ENCODE measurements at places on chromosomes 11 and 22. TPM values are rescaled to one million over a fixed set of nuclear protein-coding genes. Genes with fewer than 3 reads are reported as not detected.

Gene SLC3A2
- total RNA-seq: 78.4 TPM

Gene FAM180B
- total RNA-seq: not detected

Gene SYT7
- 18.8 TPM for total RNA-seq

Gene LRRC74B
- total RNA-seq: not detected

Gene SPDYC
- total RNA-seq: not detected

Gene SLC25A22
- 4.5 TPM for total RNA-seq

Gene TYR
- not detected for total RNA-seq

Gene VSIG10L2
- not detected for total RNA-seq

Gene GRAP2
- total RNA-seq: 0.42 TPM

GRCh38 chr11:404551-405264 lies 10.1 kb downstream of the SIGIRR start:
- no peak for DNase-seq

DNA sequence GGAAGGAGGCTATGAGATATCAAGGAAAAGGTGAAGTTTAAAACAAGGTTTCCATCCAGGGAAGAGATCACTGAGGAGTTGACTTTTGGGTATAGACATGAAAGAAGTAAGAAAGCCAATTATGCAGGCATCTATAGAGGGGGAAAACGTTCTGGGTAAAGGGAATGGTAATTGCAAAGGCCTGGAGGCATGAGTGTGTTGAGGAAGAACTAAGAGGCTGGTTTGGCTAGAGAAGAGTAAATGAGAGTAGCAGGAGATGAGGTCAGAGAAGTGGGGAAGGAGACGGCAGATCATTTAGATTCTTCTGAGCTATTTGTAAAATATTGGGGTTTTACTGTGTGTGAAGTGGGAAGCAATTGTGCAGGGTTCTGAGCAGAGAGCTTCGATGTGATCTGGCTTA lies 7.6 kb downstream of the ENDOD1 start:
- no peak for DNase-seq

DNA sequence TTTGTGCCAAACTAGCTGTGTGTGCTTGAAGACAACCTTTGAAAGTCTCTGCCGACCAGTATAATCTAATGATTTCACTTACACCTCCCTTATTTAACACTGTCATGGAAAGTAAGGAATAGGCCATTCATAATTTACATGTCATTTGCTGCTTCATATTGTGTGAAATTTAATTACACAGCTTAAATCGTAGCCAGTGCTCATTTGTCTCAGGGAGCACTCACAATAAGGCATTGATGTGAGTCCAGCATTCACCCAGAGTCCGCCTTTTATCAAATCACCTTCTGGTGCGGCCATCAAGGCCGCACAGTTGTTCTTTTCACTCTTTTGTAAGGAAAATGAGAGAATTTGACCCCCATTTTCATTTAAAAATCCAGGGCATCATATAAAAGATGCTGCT lies 46.9 kb downstream of the PAX6 start:
- DNase-seq: no peak

DNA sequence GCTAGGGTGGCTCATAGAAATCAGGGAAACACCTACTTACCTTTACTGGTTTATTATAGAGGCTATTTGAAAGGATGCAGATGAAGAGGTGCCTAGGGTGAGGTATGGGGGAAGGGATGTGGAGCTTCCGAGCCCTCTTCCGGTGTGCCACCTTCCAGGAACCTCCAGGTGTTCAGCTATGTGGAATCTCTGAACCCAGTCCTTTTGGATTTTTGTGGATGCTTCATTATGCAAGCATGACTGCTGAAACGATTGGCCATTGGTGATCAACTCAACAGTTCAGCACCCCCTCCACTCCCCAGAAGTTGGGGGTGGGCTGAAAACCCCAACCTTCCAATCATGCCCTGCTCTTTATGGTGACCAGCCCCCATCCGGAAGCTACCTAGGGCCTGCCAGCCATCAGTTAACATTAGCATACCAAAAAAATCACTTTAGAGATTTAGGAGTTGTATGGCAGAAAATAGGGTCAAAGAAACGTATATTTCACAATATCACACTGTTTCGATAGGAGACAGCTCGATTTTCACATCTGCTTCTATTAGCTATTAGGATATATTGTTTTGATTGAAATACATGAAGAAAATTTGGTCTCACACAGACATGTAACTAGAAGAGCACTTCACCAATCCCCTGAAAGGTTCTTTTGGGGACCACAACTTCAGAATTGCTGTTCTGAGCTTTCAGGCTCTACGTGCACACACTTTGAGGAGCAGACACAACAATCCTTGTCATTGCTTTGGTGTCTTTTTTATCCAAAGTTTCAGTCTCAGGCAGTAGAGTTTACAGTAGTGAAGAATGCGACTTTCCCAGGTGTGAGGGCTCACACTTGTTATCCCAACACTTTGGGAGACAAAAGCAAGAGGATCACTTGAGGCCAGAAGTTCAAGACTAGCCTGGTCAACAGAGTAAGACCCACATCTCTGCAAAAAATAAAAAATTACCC lies 3.3 kb upstream of the POLR2G start:
- DNase-seq: no peak

- no peak for DNase-seq
These were observed 50.6 kb upstream of the MN1 start for GRCh38 chr22:27851974-27852746.

DNA sequence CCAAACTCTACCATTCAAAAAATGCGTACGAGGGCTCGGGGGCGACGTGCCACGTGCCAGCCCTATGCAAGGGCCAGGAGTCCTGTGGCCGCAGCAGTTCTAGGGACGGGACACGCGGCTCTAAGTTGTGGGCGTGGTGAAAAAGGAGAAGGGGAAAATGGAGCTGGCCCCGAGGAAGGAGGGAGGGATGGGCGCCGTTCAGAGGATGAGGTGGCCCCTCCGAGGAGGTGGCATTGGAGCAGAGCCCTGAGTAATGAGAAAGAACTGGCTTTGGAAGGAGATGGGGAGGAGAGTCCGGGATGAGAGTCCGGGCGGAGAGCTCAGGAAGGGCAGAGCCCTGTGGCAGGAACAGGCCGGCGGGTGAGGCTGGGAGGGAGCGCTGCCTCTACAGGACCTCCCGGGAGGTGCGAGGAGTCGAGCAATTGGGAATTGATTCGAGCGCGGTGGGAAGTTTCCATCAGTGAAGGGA lies 21.0 kb downstream of the OTUB1 start:
- DNase-seq: no peak

DNA sequence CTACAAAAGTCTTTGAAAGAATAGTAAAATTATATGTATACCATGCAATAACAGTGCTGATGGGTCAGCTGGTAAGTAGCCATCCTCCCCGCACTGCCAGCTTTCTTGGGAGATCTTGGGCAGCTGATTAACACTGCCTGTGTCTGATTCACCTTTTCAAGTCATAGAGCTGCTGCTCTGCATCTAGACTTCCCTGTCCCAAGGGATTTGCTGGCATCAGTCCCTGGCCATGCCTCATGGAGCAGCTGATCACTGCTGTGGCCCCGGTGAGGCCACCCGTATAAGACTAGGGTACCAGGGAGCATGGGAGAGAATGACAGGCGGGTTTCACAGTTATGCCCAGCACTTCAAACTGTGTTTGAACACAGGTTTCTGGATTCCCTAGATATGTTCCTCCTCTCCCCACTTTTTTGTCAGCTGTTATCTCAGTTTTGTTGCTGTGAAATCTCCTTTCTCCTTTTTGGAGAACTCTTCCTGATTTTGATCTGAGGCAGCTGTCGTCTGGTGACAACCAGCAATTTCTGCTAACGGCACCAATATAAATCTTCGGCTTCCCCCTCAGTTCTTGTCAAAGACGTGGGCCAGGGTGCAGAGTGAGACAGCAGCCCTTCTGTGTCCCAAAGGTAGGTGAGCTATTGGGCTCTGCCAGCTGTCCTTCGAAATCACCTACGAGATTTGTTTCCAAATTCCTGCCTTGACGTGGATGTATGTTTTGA lies 438.9 kb downstream of the NTM start:
- no peak for DNase-seq

GRCh38 chr11:64585150-64585549 lies 5.9 kb upstream of the SLC22A12 start:
- DNase-seq: no peak

- no peak for DNase-seq
These were observed 17.4 kb downstream of the PLXNB2 start for GRCh38 chr22:50289942-50290630.

DNA sequence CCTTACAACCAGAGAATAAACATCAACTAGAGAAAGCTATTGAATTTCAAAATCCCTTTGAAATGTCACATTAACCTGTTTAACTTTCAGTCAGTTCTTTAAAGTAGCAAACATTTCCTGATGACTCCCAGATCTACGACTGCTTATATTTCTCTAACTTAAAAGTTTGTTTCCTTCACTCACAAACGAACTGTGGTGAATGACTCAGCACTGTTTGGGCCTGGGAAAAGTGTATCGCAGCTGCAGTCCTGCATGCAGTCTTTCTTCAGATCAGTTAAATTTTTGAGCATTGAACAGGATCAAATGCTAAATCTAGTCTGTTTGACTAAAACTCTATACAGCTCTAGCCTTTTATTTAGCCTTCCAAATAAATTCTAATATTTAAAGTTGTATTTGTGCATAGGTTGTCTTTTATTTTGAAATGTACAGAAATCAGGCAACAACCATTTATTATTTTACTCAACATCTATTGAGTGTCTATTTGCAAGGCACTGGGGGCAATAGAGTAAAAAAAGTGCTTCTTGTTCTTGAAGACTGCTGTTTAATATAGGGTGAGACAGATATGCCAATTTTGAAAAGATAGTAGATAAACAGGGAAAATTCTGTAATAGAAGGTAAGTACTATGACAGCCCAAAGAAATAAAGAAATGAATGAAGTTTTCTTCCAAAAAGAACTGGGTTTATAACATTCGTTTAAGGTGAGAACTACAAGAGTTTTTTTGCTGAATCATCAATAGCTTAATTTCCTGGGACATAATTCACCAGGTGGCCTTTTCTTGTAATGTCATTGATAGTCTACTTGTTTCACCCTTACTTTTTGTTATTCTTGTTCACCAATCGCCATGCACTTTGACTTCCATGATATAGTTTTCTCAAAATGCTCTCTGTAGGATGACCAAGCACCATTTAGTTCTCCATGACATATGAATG lies 235.4 kb downstream of the METTL15 start:
- DNase-seq: no peak

GRCh38 chr11:119572481-119573424 lies 149.8 kb upstream of the THY1 start:
- DNase-seq: no peak

DNA sequence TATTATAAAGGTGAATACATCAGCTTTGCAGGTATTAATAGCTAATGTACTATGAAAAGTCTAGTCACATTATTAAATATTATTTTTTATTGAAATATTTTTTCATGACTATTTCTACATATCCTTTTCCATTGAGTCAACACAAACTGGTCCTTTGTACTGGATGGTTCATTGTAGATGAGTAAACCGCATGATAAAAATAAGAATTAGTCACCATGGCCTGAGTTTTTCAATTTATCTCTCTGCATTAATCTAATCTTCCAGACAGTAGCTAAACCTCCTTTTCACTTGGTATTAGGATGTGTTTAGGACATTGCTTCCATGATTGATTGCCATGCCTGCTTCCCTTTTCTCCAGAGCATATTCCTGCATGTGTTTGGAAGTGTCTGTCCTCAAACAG lies 439.4 kb upstream of the ARHGAP42 start:
- DNase-seq: no peak
